NCI-H446 treated with DMSO at 0.1 percent for 48 hours (cell line): ENCODE measurements at places on chromosomes 12 and 14.

DNA sequence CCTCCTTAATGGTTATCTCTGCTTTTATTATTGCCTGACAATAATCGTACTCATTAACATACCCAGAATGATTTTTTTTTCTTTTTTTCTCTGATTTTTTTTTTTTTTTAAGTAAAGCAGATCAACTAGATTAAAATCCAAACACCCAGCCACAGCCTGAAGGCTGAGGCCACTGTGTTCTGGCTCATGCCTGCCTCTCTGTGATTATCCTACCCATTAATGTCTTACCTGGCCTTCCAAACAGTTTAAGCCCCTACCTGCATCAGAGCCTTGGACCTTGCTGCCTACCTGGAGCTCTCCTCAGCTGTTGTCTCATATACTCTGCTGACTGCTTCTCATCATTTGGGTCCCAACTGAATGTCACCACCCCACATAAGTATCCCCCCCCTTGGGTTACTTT is 6.8 kb upstream of the TMED10 start:
- no peak for DNase-seq

GRCh38 chr12:57006809-57007475 is 596 bp upstream of the ZBTB39 start:
- DNase-seq = no peak

- no peak for DNase-seq
These were observed 41.8 kb downstream of the SLC8B1 start for GRCh38 chr12:113293100-113293499.

GRCh38 chr12:110992909-110993308 is 72.5 kb upstream of the MYL2 start:
- DNase-seq = no peak

DNA sequence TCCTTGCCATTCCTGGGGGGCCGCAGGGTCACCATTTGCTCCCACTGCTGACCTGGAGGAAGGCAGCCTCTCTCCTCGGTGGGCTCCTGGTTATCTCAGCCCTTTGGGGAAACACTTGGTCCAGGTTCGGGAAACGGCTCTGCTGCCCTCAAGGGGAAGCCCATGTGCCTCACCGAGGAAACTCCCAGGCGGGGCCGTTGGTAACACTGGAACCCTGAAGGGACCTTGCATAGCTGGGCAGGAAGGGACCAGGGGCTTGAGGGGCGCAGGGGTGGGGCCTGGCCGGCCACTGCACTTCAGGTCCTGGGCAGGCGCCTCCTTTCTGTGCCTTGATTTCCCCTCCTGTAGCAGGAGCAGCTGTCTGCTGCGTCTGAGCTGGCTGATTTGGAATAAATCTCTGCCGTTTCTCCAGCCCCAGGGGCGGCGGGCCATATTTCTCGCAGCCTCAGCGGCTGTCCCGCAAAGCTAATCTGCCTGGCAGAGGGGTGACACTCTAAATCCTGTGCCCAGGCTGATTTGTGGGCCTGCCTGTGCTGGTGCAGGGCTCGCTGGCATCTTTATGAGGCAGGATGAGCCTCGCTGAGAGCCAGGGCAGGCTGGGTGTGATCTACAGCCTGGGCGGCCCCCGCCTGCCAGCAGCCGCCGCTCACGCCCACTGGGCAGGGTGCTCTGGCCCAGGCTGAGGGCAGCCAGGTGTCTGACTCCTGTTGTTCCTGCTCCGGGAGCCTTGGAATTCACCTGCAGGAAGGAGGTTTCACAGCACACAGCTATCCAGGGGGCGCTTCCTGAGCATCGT is 49.7 kb downstream of the KIF26A start:
- DNase-seq = no peak

GRCh38 chr12:53502331-53502730 is 1.2 kb downstream of the TARBP2 start:
- no peak for DNase-seq

GRCh38 chr14:100679707-100680438 is 46.8 kb upstream of the DLK1 start:
- DNase-seq = no peak

GRCh38 chr14:101007765-101008164 is 104.2 kb upstream of the RTL1 start:
- DNase-seq = no peak

DNA sequence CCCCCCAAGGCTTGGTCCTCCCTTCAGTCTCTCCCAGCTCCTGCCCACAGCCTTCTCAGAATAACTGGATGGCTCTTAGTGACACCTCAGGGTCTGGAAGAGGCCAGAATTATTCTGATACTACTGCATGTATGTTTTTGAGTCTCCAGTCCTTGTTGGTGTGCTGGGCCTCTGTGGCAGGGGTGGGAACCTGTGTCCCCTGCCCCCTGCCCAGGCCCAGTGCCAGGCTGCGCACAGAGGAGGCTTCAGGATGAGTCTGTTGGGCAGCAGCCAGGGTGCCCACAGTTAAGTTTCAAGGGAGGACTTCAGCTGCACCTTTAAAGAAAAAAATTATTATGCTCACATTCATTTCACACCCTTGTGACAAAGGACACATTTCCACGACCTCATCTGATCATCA is 348.3 kb downstream of the CACNA1C start:
- no peak for DNase-seq

DNA sequence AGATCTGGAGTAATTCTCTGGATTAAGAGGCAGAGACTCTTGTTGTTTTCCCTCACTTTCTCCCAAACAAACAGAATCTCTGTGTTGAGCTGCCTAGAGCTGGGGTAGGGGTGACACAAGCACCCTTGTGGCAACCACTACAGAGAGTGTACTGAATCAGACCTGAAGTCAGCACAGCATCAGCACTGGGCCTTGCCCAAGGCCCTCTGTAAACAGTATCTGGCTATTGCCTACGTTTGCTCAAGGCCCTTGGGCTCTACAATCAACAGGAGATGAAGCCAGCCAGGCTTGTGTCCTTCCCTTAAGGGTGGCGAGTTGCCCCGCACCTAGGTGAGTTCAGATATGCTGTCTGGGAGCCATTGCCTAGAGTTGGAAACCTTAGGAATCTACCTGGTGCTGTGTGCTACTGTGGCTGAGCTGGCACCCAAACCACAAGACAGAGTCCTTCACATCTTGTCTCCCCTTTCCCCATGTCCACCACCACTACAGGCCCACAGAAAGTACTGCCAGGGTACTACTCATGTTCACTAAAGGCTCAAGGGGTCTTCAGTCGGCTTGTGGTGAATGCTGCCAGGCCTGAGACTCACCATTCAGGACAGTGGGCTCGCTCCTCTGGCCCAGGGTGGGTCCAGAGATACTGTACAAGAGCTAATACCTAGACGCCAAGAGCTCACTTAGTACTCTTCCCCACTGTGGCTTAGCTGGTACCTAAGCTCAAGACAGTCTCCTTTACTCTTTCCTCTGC is 206.8 kb downstream of the SYNE2 start:
- no peak for DNase-seq

- no peak for DNase-seq
These were observed 5.5 kb upstream of the G2E3 start for GRCh38 chr14:30553311-30553989.

- no peak for DNase-seq
These were observed 60.5 kb downstream of the ACTN1 start for GRCh38 chr14:68918612-68919011.

GRCh38 chr12:57476162-57476992 is 3.3 kb downstream of the ARHGAP9 start:
- no peak for DNase-seq

DNA sequence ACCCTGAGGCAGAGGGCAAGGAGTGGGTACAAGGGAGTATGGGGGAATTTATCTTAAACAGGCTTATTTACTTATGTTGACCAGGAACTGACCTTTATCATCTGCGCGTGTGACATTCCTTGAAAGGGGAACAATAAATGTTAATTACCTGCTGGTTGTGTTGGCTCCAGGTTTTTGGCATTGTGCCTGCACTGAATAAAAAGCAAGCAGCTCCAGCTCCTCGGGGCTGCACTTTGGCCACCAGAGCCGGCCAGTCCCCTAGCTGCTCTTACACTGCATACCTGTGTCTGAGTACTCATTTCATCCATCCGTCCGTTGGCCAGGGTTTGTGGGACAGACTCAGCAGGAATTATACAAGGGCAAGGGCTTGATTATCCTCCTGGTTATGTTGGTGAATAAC is 68.8 kb upstream of the GTF2A1 start:
- DNase-seq = no peak

GRCh38 chr12:50859621-50860310 is 17.0 kb downstream of the TMPRSS12 start:
- DNase-seq = no peak

DNA sequence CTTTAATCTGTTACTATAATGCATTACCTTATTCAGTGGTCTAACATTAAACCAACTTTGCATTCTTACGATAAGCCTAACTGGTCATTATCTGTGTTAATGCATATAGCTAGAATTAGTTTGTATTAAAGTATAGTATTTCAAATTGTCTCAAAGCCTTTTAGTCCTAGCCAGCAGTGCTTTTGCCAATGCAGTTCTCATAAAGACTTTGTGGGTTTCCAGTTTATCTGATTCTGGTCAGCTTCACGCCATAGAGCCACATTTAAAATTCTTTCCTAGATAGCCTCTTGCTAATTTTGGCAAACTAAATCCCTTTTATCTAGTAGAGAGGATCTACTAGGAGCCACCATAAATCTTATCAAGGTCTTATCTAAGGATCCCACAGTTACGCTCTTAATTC is 78.9 kb upstream of the VASH1 start:
- DNase-seq = no peak

- no peak for DNase-seq
These were observed 33.5 kb downstream of the SMCO2 start for GRCh38 chr12:27480016-27480415.

DNA sequence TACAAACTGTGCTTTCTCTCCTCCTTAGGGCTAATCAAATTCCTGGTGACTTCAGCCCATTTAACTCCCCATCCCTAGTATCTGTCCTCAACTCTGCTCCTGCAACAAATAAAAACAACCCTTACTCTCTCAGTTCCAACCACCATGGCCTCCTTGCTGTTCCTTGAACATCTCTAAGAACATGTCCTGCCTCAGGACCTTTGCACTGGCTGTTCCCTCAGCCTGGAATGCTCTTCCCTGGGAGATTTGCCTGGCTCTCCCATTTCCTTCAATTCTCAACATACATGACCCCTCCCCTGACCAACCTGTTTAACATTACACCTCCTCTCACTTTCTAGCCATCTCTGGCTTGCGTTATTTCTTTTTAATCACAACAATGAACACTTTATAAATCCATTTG is 170.5 kb downstream of the PTPN11 start:
- no peak for DNase-seq

- peak; percentile 4 for DNase-seq
These were observed 1.1 kb downstream of the INHBE start for GRCh38 chr12:57456145-57456700.

DNA sequence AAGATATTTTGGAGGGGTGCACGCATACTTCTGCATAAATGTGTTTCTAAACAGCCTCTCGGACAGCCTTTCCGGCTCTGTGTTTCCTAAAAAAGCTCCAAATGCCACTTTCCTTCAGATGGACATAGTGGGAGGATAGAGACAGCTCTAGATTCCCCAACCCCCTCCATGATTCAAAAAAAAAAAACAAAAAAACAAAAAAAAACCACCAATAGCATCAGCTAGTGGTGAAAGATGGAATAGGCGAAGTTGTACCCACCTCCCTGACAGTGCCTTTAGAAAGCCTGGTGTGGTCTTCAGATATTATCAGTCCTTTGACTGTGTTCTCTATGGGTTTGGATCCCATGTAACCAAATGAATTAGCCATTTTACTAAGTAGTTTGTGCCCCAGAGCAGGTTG is 94.1 kb downstream of the PHETA1 start:
- DNase-seq = no peak

DNA sequence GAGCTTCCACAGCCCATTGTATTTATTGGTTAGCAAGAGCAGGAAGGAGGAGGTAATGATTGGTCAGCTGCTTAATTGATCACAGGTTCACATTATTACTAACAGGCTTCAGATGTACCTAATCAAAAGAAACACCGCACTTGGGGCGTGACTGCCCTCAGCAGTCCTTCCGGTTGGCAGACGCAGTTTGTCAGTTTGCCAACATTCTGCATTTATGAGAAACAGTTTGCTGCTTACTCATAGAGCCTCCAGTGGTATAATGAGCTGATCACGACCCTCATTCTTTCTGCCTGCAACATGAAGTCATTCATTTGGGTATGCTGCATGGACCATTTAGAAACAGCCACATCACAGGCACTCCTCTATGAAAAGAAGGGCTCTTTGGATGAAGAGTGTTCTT is 42.5 kb upstream of the PPM1H start:
- DNase-seq = no peak

DNA sequence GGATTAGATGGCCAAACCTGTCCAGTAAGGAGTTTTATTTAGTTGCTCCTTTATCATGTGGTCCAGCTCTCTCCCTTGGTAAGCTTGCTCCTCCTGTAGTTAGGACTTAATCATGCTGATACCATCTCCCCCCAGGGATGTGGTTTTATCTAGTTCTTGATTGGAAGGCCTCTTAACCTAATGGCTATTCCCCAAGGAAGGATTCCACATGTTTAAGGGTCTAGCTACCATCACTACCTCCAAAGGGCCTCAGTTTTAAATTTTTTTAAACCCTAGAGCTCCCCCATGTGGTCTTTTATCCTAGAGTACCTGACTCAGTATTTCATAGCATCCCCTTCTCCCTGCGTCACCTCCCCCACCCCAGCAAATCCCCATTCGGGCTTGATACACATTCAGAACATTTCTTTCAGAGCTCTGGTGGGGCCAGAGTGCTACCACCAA is 22.5 kb downstream of the MAP3K12 start:
- DNase-seq = no peak

GRCh38 chr12:61676520-61676919 is 583.7 kb upstream of the USP15 start:
- DNase-seq = no peak

- DNase-seq = no peak
These were observed 98.1 kb upstream of the PTPRR start for GRCh38 chr12:71018682-71019081.

DNA sequence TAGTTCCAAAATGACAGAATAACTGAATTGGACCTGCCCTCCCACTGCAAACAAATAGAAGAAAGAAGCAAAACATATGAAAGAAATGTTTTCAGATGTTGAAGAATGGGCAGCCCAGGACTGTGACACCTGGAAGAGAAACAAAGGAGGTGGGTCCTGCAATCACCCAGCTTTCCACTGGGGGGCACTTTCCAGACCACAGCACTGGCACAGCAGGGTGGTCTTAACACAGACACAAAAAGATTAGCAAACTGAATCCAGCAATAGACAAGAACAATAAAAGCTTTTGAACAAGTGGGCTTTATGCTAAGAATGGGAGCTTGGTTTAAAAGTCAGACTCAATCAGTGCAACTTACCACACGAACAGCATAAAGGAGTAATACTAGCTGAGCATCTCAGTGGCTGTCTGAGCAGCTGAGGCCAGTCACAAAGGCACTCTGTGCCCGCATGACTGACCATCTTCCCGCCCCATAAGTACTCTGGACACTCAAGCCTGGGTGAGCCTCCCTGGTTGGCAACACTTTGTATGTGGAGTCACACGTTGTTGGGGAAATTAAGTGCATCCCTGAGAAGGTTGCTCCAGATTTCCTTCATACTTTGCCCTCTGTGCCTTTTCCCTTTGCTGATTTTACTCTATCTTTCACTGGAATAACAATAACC is 27.7 kb downstream of the JKAMP start:
- no peak for DNase-seq

- DNase-seq = no peak
These were observed 62.4 kb downstream of the TMEM30B start for GRCh38 chr14:61218767-61219166.

GRCh38 chr12:42172441-42173210 is 28.0 kb upstream of the GXYLT1 start:
- DNase-seq = no peak
